Frontal cortex (tissue), 4 donors: ENCODE measurements at places on chromosomes 11 and 22. TPM values are rescaled to one million over a fixed set of nuclear protein-coding genes. Genes with fewer than 3 reads are reported as not detected.

- DNase-seq: no peak
Measured at GRCh38 chr11:134604886-134605285, 192.8 kb upstream of the B3GAT1 start.

DNA sequence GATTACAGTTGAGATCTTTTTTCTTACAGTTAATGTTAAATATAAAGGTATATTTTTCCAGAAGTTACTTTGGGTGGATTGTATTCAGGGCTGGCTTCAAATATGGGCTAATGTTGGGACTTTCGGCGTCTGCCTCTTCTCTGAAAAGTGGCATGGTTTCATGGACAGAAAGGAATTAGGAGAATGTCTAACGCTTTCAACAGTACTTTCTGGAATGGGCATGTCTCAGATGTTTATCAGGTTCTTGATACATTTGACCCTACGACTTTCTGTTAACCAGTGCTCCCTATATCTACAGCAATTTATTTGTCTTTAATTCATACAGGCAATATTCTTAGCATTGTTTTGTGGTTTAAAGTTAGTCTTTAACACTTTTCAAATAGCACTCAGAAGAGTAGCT is 33.7 kb downstream of the ZC3H12C start:
- no peak for DNase-seq

GRCh38 chr11:80748207-80748925 is 1307.5 kb upstream of the TENM4 start:
- DNase-seq: no peak

GRCh38 chr11:46896719-46897406 is 21.5 kb downstream of the LRP4 start:
- DNase-seq: no peak

DNA sequence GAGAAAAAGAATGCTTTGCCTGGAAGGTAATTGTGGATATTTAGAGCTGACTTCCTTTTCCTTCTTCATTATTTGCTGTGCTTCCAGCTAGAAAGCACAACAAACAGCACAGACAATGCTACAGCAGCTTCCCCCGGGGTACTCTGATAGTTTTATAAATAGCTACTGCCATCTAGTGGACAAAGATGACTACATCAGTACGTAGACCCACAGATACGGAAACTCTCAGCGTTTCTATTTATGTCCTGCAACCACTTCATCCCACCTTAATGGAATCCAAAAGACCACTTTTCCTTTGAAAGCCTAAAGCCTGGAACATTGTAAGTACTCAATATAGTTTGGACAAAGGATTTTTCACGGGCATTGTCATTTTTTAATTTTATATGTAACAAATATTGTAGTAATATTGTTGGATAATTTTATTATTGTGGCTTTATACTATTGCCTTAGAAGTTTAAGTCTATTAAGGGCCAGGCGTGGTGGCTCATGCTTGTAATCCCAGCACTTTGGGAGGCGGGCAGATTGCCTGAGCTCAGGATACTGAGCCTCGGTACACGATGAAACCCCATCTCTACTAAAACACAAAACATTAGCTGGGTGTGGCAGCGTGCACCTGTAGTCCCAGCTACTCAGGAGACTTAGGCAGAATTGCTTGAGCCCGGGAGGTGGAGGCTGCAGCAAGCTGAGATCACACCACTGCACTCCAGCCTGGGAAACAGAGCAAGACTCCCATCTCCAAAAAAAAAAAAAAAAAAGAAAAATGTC is 7.5 kb downstream of the HSPA8 start:
- peak; percentile 35 for DNase-seq

GRCh38 chr11:130390071-130390758 is 38.2 kb downstream of the ADAMTS8 start:
- DNase-seq: peak; percentile 37

GRCh38 chr11:130874396-130874795 is 41.9 kb downstream of the SNX19 start:
- DNase-seq: no peak

DNA sequence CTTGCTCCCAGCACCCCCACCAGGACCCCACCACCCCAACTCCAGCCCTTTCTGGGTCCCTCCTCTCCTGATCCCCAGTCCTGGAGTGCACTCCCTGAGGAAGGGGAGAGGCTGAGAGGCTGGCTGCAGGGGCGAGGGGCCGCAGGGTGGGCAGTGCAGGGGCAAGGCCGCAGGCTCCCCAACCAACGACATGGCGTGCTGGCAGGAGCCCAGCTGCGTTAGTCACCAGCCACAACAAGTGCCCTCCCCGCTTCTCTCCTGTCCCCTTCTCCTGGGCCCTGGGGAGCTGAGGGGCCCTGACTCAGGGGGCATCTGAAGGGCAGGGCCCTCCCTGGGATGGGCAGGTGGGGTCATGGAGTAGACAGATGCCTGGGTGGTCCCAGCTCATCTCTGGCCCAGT is 2.3 kb downstream of the CABP7 start:
- DNase-seq: no peak

DNA sequence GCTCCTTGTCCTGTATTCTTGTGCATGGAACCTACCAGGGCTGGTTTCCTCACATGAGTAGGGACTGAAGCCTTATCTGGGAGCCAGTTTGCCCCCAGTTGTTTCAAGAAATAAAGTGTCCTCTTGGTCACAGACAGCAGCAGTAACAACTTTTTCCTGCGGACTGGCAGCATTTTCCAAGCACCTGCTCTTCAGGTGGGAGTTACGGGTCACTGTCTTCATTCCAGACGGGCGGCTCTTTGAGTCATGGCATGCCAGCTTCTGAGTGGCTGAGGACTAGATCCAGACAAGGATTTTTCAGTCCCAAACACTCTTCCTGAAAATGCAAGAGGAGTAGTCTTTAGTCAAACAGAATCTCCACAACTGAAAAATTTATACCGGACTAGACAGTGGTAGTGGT is 2.7 kb upstream of the CD44 start:
- no peak for DNase-seq

TRIM22 gene
- total RNA-seq: 9.4 TPM

RAB39A gene
- 52.2 TPM for total RNA-seq

MTNR1B gene
- not detected for total RNA-seq

OMP gene
- not detected for total RNA-seq

MRGPRX4 gene
- total RNA-seq: not detected

OR2AT4 gene
- not detected for total RNA-seq
